Femur (tissue), 1 donor: ENCODE measurements at places on chromosomes 2 and 18.

- no peak for DNase-seq
These were observed 7.2 kb downstream of the NPC1 start for GRCh38 chr18:23578891-23579653.

DNA sequence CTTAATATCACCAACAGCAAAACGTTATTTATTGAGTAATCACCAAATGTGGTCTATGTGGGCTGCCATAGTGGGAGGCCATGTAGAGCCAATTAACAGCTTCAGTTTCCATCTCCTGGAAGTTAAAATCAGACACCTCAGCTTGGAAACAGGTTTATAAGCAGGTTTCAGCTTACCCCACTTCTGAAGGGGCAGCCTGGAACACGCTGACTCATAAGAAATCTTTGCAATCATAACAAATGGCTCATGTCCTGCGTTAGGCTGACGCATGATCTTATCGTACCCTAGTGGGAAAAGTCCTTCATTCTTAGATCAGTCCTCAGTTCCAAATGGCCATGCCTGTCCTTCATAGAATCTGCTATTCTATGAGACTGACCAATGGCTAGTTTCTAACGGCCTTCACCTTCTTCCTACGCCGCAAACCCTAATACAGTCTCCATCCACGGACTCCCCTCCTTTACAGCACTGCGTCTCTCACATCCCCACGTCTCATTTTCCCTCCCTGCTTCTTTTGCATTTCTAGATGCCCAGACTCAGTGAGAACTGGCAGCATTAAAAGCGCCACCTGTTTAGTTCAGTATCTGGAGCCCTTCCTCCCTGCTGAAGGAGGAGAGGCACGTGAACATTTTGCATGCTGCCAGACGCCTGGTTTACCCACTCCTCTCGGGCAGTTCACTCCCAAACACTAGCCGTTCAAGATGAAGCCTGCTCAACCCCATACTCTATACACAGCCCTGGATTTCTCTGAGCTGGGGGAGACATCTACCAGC is 24.2 kb upstream of the BZW1 start:
- no peak for DNase-seq

- DNase-seq, result no peak
These were observed 38.2 kb downstream of the FAM178B start for GRCh38 chr2:96947949-96948833.

DNA sequence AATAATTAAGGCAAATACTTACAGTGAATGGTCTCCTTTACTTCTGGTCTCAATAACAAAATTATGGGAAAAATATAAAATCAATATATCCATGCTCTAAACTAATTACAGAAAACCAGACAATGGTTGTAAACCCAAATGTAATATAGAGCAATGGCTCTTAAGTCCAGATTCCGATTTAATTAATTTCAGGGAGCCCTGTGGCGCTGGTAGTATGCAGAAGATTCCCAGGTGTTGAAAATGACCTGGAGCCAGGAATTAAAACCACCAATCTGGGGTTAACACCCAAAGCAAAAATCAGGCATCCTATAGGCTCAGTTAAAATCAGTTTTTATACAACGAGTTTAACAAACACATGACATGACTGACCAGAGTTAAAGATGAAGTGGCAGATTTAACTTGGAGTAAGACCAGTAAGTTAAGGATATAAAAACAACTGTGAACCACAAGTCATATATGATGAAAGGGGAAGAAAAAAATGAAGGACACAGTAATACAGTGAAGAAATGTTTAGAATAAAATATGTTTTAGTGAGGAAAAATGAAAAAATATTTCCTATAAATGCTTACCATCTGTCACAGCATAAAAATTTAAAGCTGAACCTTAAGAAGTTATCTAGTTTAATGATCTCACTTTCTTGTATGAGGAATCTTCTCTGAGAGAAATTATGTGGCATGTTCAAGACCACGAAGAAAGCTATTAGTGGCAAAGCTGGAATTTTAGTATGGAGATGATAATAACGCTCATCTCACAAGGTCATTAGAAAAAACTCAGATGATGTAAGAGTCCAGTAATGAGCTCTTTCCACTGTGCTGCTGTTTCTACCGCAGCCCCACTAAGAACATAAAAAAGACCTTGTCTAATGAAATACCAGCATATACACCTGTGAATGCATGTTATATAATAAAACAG is 45.8 kb upstream of the FLACC1 start:
- no peak for DNase-seq

GRCh38 chr2:231436957-231437356 is 27.3 kb downstream of the NCL start:
- DNase-seq, result no peak

GRCh38 chr18:78732273-78733210 is 247.1 kb upstream of the SALL3 start:
- DNase-seq, result no peak

GRCh38 chr18:53874103-53874502 is 350.4 kb downstream of the MBD2 start:
- no peak for DNase-seq

GRCh38 chr18:41370740-41371139 is 584.3 kb upstream of the PIK3C3 start:
- DNase-seq, result no peak

- no peak for DNase-seq
These were observed 132.4 kb downstream of the MREG start for GRCh38 chr2:215880970-215881369.

- DNase-seq, result no peak
These were observed 1.0 kb upstream of the FAM110C start for GRCh38 chr2:47346-47725.

DNA sequence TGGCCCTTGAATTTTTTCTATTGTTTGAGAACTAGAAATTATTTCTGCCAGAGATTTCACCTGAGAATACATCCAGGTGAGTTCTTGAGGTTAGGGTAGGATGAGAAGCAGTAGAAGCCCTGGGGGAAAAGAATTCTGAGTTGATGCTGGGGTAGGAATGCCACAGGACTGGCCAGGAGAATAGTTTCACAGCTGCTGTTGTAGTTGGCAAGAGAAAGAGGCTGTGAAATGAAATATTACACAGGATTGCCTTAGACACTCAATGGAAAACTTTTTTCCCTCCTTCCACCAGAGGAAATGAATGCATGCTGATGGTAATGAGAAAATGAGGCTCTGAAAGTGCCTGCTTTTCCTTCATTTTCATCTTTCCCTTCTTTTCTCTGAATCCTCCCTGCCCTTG is 54.6 kb downstream of the PRKCE start:
- DNase-seq, result no peak

- no peak for DNase-seq
These were observed 356.2 kb downstream of the MYCN start for GRCh38 chr2:16296331-16297250.

DNA sequence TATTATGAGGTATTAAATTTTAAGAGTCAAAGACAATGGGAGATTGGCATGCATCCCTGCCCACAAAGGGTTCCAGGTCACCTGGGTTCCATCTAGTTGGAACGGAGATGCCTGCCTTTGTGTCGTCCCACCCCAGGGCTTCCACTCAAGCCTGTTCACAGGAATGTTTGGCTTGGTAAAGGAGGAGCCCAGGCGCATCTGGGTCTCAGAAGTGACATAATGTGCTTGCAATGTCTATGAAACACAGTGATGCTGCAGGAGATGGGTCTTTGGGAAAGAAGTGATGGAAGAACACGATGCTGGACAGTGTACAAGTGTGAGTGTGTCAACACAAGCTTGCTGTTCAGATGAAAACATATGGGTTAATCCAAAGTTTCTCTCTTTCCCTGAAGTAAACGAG is 49.6 kb upstream of the ZNF396 start:
- DNase-seq, result no peak

- peak; percentile 86 for DNase-seq
These were observed 40.0 kb upstream of the LAPTM4A start for GRCh38 chr2:20091305-20091991.

- DNase-seq, result peak; percentile 61
These were observed 24.4 kb downstream of the NFE2L2 start for GRCh38 chr2:177239932-177240630.

GRCh38 chr2:8682719-8683667 is 1.1 kb downstream of the ID2 start:
- DNase-seq, result peak; percentile 54

GRCh38 chr18:46893360-46893759 is 23.9 kb downstream of the PIAS2 start:
- no peak for DNase-seq

DNA sequence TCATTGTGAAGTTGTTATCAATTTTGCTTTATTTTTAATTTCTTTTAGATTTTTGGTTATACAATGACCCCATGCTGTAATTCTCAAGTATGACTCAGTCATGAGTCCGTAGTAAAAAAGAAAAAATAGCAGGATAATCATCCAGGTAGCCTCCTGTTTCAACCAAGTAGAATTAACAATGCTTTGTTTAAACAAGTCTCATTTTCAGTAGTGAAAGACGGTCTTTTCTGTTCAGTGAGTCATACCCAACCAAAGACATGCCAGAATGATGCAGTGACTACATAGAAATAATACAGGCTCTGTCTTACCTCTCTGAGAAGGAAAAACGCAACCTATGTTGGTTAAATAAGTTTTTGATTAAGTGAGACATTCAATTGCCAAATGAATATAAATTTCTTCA is 67.8 kb upstream of the DSC1 start:
- no peak for DNase-seq

GRCh38 chr18:25288340-25288938 is 63.5 kb downstream of the ZNF521 start:
- DNase-seq, result no peak

DNA sequence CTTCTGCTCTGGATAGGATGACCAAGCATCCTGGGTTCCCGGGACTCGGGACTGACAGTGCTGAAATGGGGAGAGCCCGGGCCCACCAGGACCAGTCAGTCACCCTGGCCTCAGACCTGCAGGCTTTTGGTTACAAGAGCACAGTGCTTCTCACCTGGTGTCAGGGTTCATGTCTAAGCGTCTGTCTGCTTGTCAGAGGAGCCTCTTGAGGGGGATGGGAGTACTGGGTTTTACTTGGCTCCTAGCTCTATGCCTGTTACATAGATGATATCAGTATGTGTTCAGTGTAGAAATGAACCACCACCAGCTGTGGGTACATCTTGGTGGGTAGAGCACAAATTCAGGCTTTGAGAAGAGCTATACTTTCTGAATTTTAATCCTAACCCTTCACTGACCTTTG is 29.9 kb downstream of the PCARE start:
- no peak for DNase-seq

- DNase-seq, result no peak
These were observed 12.1 kb upstream of the LCT start for GRCh38 chr2:135849087-135849486.

DNA sequence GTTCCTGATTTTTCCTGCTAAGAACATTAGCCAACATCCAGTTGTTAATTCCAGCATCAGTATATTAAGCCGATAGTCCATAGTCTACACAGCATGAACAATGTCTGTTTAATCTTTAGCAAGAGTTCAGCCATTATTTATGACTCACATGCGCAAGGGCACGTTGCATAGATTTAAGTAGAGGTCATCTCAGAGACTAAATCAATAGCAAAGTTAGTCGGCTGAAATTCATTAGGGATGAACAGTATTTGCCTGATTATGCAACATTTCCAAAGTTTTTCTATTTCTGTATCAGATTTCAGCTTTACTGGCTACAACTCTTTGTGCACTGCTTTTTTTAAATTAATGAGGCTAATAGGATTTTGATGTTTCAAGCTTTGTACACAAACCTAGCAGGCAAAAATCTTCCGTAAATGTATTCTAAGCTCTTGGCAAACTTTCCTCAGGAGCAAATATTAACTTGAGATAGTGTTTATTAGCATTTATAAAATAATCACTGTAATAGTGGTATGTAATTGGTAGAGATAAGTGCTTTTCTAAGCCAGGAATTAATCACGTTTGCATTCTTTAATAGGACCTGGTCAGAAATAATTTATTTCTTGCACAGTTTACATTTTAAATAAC is 578.7 kb upstream of the ID2 start:
- DNase-seq, result no peak

- no peak for DNase-seq
These were observed 42.8 kb downstream of the STK25 start for GRCh38 chr2:241465543-241465942.

DNA sequence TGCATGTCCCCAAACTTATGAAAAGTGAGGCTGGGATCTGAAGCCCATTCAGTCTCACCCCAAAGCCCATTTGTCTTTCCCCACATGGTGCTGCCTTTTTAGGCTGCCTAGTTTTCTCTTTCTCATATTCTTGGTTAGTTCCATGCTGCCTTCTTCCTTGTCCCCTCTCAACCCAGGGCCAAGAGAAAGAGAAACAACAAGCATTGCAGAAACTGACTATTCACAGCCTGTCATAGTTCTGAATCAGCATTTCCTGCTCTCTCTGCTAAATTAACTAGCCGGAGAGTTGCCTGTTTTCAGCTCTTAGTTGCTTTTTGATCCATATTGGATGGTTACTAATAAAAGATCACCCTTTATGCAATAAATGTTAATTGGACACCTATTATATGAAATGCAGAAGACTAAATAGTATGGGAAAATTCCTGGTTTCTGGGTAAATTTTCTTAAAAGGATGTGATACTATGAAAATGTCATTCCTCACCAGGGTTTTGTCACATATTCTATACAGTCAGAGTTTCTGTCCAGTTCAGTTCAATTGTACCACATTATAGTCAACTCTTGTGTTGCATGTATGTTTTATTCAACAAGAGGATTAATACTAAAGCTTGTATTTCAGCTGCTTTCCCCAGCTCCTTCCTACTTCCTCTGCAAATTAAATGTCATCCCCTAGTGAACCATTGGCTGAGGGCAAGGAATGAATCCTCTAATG is 246.5 kb downstream of the GALR1 start:
- no peak for DNase-seq

- DNase-seq, result no peak
These were observed 22.5 kb upstream of the ACVR1 start for GRCh38 chr2:157898591-157898996.

GRCh38 chr18:70165936-70166335 is 39.6 kb downstream of the RTTN start:
- DNase-seq, result no peak

DNA sequence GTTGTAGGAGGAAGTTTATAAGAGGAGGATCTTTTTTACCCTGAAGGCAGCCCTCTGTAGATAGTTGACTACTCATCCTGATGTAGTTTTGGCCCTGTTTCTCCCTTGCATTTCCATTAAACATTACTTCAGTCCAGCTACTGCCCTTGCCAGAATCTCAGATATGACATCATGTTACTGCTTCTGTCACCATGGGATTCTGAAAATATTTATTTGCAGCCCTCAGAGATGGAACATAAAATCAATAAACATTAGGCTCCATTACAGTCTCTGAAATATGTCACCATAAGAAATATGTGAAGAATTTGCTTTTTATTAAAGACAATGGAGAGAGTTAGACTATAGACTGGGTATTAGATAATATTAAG is 68.7 kb upstream of the STK39 start:
- no peak for DNase-seq

DNA sequence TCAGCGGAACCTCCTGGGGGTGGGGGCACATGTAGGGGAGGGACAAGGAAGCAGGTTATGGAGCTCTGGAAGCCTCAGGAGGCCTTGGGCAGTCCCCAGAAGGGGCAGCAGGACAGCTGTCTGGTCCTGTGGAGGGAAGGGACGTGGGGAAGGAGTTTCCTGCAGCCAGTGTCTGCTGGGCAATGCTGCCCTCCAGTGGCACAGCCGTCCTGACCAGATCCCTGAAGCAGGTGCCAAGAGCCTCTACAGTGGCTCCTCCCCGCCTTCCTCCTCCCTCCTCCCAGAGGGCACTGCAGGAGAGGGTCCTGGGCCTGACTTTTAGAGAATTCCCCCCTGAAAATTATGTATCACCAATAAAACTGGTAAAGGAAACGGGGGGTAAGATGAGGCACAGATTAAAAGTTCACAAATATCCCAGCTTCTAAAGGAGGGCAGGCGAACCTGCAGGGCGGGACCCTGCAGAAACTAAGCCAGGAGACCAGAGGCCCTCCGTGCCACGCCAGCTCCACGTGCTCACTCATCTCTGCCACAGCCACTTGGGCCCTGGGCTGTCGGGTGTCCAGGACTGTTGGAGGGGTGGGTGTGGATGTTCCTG is 258.5 kb downstream of the TWIST2 start:
- DNase-seq, result peak; percentile 76
